Esophagus muscularis mucosa (tissue), 4 donors: ENCODE measurements at places on chromosomes 4 and X. TPM values are rescaled to one million over a fixed set of nuclear protein-coding genes. Genes with fewer than 3 reads are reported as not detected.

The S100P gene
- not detected for total RNA-seq

The BMX gene
- 2.0 TPM for total RNA-seq

The ZCCHC18 gene
- 2.8 TPM for total RNA-seq

The ABCG2 gene
- 5.2 TPM for total RNA-seq

The GATA1 gene
- not detected for total RNA-seq

The CFP gene
- total RNA-seq: 12.9 TPM

DNA sequence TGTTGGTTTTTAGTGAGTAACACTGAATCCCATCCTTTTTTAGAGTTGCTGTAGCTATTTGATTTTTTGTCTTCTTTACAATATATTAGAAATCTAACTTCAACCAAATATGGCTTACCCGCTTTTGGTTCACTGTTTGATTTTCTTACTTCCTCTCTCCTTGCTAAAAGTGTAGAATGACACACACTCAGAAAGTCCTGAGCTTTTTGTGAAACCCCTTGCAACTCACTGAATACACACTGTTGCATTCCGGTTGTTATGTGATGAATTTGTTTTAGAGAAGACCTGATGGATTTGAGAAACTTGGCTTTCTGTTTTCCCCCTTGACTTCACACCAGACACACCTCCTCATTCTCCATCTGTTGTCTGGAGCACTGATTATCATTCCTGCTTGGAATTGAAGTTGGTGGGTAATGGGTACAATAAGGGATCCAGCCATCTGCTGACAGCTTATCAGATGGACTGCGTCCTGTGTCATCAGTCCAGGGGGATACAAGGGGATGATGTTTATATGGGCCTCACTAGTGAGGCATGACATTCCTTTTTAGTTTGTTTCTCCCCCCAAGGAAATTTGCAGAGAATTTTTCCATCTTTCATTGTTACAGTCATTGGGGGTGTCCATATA, 5.2 kb downstream of the TMEM164 start:
- H3K36me3 ChIP-seq: no peaks in the 10 kb centered on the region
- H3K27ac ChIP-seq: no peak overlapping the region
- no peaks in the 10 kb centered on the region for H3K27me3 ChIP-seq

GRCh38 chr4:59904331-59904730, 1295.8 kb upstream of the ADGRL3 start:
- no peaks in the 10 kb centered on the region for H3K27me3 ChIP-seq
- DNase-seq: no peak
- no peak overlapping the region for H3K27ac ChIP-seq
- no peak overlapping the region for H3K4me3 ChIP-seq
- no peaks in the 10 kb centered on the region for H3K36me3 ChIP-seq

GRCh38 chr4:118920247-118920646, 31.6 kb downstream of the SYNPO2 start:
- no peaks in the 10 kb centered on the region for H3K36me3 ChIP-seq
- peak overlapping the region; percentile 81 for H3K27ac ChIP-seq
- DNase-seq: no peak
- H3K27me3 ChIP-seq: no peaks in the 10 kb centered on the region
- peaks cover 87% of the 10 kb centered on the region for H3K4me1 ChIP-seq
- H3K4me3 ChIP-seq: no peak overlapping the region

GRCh38 chrX:84469226-84469625, 33.0 kb downstream of the HDX start:
- no peaks in the 10 kb centered on the region for H3K27me3 ChIP-seq
- H3K36me3 ChIP-seq: peaks cover 7% of the 10 kb centered on the region
- no peak overlapping the region for H3K27ac ChIP-seq

DNA sequence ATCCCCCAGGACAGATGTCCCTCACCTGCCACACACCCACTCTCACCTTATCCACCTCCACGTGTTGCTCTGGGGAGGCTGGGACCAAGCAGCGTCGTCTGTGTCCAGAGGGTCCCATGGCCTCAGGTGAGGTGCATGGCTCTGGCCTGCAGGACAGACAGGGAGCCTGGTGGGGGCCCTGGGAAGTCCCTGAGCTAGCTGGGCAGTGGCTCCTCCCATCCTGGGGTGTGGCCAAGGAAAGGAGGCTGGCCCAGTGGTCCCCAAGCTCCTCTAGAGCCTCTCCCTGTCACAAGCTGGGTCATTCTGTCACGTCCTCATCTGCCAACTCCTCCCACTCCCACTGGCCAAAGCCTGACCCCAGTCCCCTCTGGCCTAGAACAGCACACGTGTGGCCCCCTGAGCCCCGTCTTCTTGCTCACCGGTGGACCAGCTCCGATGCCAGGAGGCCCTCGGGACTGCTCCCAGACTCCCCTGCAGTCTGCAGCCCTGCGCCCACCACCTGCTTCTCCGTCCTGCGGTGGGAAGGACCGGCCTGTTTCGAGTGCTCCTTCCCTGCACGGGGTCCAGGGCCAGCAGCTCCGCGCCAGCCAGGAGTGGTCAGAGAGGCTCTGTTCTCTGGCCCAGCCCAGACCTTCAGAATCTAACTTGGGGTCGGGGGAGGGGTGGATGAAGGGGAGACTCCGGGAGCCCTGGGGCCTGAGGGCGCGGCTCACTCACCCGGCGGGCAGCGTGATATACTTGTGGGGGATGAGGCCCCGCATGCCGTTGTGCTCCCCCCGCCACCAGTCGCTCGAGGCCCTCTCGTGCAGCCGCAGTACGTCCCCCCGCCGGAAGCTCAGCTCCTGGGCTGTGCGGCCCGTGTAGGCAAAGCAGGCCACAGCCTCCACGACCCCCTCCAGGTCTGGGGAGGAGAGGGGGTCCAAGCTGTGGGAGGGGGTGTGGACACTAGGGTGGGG, 4.8 kb downstream of the AVPR2 start:
- no peaks in the 10 kb centered on the region for H3K4me1 ChIP-seq
- DNase-seq: no peak
- no peak overlapping the region for H3K4me3 ChIP-seq
- H3K36me3 ChIP-seq: no peaks in the 10 kb centered on the region
- no peak overlapping the region for H3K27ac ChIP-seq
- no peaks in the 10 kb centered on the region for H3K27me3 ChIP-seq

GRCh38 chr4:137664046-137664387, 131.7 kb upstream of the PCDH18 start:
- H3K27me3 ChIP-seq: no peaks in the 10 kb centered on the region
- no peaks in the 10 kb centered on the region for H3K36me3 ChIP-seq
- peak overlapping the region; percentile 86 for H3K27ac ChIP-seq
- peak overlapping the region; percentile 4 for H3K4me3 ChIP-seq
- H3K4me1 ChIP-seq: peaks cover 48% of the 10 kb centered on the region

- peaks cover 12% of the 10 kb centered on the region for H3K36me3 ChIP-seq
- H3K27me3 ChIP-seq: no peaks in the 10 kb centered on the region
- no peak overlapping the region for H3K27ac ChIP-seq
Measured at GRCh38 chr4:25421816-25422525, 44.9 kb downstream of the ANAPC4 start.

GRCh38 chrX:15404401-15405096, 20.3 kb upstream of the VEGFD start:
- no peaks in the 10 kb centered on the region for H3K36me3 ChIP-seq
- H3K27me3 ChIP-seq: no peaks in the 10 kb centered on the region
- no peaks in the 10 kb centered on the region for H3K4me1 ChIP-seq
